Ascending aorta (tissue), 2 donors: ENCODE measurements at places on chromosomes 2 and 18. TPM values are rescaled to one million over a fixed set of nuclear protein-coding genes. Genes with fewer than 3 reads are reported as not detected.

DNA sequence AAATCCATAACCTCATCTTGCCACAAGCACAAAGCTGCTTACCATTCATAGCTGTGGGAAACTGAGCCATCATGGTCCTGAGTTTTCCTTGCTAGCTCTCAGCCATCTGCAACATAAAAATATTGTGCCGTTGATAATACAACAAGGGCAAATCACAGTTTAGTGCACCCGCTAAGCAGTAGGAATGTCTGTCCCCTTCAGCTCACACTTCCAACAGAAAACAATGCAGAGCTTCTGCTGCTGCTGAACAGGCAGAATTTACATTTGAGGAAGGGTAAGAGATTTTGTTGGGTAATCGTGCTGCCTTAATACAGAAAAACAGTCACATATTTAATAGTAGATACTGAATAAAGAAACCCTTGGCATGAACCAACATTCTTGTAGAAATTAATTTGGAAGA is 32.3 kb downstream of the ITSN2 start:
- no peak for DNase-seq

DNA sequence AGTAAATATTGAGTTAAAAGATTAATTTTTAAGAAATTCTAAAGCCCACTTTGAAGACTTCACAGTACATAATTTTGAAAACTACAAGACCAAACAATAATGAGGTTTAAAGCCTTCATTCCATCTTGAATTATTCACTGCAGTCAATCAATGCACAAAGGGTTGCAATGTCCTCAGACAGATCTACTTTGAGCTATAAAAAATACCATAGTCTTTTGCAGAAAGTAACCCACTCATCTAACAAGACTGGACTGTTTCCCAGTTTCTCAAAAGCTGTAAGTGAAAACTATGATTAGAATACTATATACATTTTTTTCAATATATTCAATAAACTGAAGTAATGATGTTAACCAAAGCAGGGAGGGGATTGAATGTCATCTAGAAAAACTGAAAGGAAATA is 10.2 kb upstream of the RBM43 start:
- DNase-seq, result no peak

DNA sequence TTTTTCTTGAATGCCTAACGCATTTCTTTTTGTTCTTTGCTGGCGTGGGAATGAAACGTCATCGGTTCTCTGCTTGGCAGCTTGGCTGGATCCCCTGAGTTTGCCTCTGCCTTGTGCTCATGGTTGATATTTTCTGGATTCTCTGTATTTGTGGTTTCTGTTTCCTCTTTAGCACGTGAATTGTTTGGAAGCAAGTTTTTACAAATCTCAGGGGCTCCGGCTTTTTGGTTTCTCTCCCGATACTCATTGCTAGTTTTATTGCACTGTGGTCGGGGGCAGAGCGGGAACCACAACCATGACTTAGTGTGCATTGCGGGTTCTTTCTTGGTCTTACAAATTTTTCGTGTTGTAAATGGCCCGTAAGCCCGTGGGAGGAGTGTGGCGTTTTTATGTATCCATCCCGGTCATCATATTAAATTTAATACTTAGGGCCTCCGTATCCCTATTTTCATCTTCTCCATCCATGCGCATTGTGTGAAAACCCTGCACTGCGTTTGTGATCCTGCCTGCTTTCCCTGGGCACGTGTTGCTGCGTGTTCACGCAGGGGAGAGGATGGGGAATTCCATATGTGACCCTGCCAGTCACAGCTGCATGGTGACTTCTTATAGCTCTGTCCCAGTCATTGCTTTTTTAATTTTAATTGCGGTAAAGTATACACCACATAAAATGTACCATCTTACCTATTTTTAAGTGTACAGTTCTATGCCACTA is 9.4 kb downstream of the RAMP1 start:
- no peak for DNase-seq

- DNase-seq, result peak; percentile 16
Observed at GRCh38 chr18:78128004-78128403, 851.6 kb upstream of the SALL3 start.

DNA sequence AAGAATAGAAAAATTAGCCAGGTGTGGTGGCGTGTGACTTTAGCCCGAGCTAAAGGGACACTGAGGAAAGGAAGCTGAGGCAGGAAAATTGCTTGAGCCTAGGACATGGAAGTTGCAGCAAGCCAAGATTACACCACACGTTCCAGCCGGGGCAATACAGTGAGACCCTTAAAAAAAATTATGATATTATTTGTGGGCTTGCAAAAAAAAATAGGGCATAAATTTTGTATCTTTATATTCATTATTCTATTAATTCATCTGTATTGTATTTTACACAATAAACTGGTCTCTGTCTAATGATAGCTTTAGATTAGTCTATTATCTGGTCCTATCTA is 18.1 kb downstream of the ORC2 start:
- no peak for DNase-seq

GRCh38 chr2:78417355-78417754 is 608.1 kb upstream of the REG3G start:
- no peak for DNase-seq

The ERFE gene
- 3.3 TPM for total RNA-seq

The MC4R gene
- total RNA-seq, result not detected

The FSHR gene
- total RNA-seq, result not detected
